ENCODE measurements at places on chromosomes 13 and 19.
A peak's percentile ranks its signal among the peaks of the same experiment; 100 is the strongest.

GRCh38 chr19:48633148-48634035 lies 3.8 kb downstream of the DBP start:
- DNase-seq: peak; percentile 31

DNA sequence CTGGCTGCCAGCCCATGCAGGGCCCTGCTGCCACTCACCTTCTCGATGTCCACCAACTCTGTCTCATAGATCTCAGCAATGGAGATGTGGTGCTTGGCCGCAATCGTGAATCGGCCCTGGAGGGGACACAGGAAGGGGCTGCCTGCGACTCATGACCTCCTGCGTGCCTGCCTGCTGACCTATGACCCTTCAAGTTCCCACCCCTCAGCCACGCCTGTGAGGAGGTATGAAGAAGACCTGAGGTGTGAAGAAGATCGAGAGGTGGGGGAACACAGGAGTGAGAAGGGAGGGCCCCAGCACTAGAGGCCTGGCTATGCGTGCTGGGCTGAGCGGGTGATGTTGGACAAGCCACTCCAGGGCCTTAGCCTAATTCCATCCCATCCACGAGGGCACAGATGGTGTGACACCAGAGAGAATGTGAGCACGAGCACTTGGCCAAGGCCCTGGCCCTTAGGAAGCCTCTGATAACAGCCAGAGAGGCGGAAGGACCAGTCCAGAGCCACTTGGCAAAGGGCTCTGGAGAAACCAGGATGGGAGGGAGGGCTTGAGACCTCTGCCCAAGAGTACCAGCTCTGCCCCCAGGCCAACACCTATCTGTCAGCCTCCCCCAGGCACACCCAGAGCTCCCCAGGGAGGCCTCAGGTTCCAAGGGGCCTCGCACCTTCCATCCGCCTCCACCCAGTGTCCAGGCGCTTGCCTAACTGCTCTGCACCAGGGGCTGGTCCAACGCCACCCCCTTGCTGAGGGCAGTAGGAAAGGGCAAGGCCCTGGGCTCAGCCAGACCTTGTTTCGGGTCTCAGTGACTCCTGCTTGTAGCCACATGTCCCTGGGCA lies 9.6 kb upstream of the KPTN start:
- no peak for DNase-seq

DNA sequence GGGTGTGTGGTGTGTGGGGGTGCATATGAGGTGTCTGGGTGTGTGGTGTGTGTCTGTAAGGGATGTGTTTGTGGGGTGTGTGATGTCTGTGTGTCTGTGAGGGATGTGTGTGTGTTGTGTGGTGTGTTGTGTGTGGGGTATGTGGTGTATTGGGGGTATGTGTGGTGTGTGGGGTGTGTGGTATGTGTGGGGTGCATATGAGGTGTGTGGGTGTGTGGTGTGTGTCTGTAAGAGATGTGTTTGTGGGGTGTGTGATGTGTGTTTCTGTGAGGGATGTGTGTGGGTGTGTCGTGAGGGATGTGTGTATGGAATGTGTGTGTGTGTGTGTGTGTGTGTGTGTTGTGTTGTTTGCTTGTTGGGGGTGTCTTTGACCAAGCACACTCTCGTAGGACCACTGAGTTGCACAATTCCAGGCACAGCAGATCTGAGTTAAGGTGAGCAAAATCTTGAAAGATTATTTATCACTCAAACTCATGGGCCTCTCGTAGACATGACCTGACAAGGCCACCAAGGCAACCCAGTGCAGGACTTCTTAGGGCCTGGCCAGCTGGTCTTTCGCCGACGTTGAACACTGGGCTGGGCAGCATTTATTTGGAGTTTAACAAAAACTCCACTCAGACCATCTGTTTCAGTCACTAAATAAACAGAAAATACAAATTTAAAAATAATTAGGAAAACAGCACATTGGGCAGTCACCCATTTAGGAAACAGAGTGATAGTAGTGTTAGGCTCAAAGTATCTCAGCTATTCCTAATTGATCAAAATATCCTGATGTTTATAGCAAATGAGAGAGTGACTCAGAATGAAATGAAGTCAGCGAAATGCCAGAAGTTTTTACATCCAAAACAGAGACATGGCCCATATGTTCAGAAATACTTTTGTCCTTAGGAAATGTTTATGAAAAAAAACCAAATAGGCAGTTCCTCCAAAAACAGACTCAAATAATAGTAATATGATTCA lies 301.1 kb downstream of the FGF9 start:
- DNase-seq: no peak

GRCh38 chr13:96963786-96964475 lies 30.3 kb downstream of the OXGR1 start:
- no peak for DNase-seq

DNA sequence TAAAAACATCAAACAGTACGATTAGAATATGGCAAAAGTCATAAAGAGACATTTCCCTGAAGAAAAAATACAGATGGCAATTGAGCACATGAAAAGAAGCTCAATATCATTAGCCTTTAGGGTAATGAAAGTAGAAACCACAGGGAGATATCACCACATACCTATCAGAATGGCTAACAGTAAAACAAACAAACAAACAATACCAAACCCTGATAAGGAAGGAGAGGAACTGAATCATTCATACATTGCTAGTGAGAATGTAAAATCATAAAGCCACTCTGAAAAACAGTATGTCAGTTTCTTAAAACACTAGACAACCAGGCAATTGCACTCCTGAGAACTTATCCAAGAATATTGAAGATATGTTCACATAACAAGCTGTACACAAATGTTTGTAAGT lies 1342.5 kb upstream of the SLC10A2 start:
- no peak for DNase-seq

- DNase-seq: no peak
Measured at GRCh38 chr19:16268676-16269319, 55.8 kb upstream of the KLF2 start.
